ENCODE measurements at places on chromosomes 13 and 19.

- DNase-seq = no peak
Observed at GRCh38 chr13:109381546-109382180, 404.7 kb downstream of the IRS2 start.

DNA sequence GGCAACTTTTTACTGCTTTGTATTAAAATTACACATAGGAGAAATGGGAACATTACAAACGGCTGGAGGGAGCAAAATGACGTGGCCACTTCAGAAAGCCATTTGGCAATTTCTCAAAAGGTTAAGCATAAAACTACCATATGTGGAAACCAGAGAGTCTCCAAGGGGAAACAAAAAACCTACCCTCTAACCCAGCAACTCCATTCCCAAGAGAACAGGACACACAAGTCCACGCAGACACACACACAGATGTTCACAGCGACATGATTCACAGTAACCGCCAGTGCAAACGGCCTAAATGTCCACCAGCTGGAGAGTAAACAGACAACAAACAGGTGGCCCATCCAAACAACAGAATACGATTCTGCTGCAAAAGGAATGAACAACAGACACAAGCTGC is 37.2 kb downstream of the STK24 start:
- no peak for DNase-seq

- no peak for DNase-seq
Observed at GRCh38 chr13:38635030-38635429, 51.8 kb upstream of the FREM2 start.

DNA sequence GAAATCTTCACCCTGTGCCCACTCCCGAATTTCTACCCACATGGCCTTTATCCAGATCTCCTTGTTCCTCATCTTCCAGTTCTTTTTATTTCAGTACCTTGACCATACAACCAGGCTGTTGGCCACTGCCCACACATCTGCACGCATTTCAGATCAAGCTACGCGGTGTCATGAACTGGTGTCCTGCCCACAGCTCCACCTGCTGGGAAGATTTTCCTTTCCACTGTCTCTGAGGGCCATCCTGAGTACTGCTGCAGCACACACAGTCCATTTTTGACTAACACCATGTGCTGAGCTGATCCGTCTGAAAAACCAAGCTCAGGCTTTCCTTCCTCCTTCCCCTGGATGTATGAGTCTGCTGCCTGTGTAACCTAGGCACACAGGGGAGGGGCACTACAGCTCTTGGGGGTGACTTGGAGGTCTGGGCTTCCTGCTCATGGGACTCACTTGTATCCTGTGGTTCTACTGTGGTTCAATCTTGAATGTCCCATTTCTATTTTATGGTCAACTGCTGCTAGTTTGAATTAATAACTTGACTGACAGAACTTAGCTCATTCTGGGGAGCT is 71.9 kb downstream of the WASF3 start:
- peak; percentile 65 for DNase-seq

DNA sequence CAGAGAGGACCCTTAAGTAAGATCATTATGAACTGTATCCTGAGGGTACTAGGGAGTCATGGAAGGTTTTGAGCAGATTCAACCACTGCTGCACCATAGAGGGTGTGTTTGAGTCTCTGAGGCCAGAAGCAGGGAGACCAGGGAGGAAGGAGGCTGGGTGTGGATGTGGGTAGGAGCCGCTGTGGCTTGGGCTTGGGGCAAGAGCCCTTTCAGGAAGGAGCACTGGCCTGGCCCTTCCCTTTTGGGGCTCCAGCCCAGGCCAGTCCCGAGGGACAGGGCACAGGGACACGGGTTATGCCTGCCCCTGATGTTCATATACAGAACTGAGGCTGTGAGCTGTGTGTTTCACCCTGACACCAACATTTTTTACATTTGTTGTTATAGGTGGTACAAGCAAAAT is 7.2 kb downstream of the CIC start:
- no peak for DNase-seq

GRCh38 chr19:46783670-46784069 is 4.7 kb downstream of the SLC1A5 start:
- DNase-seq = no peak

GRCh38 chr13:96696389-96696900 is 297.8 kb downstream of the OXGR1 start:
- no peak for DNase-seq

- DNase-seq = no peak
Observed at GRCh38 chr19:15093001-15093400, 11.0 kb downstream of the OR1I1 start.

DNA sequence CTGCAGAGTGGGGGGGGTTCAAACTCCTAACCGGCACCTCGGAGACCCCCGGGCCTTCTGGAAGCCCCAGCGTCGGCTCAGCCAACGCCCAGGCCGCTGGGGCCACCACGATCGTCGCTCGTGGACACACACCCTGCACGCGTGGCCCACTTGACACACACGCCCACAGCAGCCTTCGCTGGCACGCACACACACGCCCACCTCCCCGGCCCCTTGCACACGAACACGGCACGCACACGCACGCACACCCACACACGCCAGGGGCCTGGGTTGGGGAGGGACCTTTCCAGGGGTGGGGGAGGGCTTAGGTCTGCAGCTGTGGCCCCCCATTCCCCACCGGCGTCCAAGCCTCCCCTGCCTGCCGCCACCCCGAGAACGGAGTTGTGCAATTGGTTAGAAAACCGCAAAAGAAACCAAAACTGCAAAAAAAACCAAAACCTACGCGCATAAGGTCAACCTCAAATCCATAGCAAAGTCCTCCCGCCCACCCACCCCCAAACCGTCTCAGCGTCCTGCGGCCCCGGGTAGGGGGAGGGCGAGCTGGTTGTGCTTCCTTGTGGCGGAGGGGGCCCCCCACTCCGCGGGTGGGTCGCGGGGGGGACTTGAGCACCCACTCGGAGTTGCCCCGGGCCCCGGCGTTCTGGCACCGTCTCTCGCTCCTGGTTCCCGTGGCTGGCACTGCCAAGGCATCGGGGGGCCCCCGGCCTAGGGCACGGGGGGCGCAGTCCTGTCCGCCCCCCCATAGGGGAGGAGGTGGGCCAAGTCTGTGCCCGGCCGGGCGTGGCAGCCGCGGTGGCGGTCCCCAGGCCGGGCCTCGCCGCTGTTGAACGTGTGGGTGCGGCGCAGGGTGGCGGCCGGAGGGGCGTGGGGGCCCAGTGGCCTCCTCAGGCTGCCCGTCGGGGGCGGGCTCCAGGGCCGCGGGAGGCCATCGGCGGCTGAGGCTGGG is 3.3 kb upstream of the LRG1 start:
- DNase-seq = no peak

DNA sequence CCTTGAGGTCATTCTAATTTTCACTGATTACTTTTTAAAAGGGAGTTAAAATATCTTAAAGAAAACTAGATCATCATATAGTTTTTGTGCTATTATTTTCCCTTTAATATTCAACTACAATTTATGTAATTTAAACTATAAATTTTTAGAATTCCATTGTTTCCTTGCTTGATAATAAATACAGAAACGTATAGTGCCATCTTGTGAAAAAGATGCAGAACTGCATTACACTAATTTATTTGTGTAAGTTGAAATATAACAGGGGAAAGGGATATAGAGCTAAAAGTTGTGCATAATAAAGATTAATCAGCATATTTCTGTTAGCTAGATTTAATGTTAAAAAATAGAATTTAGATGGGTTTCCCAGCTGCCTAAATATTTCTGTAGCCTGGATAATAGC is 61.5 kb upstream of the TDRD3 start:
- DNase-seq = no peak

DNA sequence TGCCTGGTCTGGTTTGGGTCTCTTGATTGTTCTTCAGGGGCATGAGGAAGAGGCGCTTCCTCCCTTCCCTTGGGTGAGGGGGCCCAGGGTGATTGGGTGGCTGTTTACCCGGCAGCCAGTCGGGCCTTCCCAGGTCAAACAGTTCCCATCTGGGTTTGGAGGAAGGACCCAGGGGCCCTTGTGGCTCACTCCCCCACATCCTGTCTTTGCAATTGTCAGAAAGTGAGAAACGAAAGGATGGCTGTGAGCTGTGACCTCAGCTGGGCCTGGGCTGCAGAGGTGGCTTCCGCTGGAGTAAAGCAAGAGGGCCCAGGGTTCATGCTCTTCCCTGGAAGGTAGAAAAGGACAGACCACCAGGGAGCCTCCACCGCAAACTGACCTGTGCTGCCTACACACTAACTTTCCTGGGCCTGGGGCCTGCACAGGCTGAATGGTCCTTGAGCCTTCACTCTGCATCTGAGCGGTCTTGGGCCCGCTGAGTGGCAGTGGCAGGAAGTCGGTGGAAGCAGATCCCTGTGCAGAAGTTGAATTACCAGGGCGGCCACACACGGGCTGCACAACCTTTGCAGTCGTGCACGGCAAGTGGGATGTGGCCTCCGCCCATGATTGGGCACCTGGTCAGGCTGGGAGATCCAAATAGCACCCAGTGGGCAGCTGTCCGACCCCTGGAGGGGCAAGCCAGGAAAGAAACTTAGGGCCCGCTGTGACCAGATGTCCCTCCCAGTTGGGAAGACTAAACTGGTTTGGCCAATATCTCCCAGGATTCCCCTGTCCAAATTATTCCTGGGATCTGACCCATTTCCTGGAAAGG is 5.3 kb upstream of the CD79A start:
- DNase-seq = no peak

DNA sequence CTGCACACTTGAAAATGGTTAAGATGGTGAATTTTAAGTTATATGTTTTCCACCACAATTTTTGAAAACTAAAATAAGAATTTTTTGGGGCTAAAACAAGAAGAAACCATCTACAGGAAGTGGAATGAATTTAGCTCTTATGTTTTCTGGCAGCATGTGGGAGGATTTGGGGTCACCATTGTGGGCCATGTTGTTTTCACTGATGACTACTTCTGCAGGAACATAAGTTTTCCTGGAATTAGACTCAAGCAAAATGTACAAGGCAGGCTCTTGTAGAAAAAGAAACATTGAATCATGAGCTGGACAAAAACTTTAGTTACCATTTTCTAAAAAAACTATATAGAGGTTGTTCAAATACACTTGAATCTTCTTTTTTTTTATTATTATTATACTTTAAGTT is 125.3 kb upstream of the C1QTNF9B start:
- no peak for DNase-seq

DNA sequence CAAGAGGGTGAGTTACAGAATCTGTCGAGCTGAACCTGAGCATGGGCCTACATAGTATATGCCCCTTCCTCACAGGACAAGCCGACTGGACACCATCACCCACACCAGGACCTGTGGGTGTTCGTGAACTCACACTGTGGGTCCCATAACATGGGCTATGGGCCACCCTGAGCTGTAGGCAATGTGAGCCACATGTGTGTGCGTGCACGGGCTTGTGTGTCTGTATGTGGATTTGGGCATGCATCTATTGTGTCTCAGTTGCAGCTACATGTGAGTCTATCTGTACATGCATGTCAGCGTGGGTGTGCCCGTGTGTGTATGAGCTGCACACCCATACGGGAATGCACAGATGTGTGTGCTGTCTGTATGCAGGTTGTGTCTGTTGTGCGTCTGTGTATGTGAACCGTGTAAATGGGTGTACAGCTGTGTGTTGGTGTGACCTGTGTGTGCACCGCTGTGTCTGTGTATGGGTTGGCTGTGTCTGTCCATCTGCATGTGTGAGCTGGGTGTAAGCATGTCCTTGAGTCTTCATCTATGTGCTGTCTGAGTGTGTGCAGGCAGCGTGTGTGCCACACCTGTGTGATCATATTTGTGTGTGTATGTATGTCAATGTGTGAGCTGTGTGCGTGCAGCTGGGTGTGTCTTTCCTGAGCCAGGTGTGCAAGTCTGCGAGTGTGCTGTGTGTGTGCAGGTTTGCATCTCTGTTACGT is 1.7 kb downstream of the NOTCH3 start:
- no peak for DNase-seq

GRCh38 chr13:89951341-89951740 is 1396.1 kb upstream of the MIR17HG start:
- DNase-seq = peak; percentile 85

GRCh38 chr19:54482889-54483288 is 9.8 kb upstream of the CDC42EP5 start:
- no peak for DNase-seq

DNA sequence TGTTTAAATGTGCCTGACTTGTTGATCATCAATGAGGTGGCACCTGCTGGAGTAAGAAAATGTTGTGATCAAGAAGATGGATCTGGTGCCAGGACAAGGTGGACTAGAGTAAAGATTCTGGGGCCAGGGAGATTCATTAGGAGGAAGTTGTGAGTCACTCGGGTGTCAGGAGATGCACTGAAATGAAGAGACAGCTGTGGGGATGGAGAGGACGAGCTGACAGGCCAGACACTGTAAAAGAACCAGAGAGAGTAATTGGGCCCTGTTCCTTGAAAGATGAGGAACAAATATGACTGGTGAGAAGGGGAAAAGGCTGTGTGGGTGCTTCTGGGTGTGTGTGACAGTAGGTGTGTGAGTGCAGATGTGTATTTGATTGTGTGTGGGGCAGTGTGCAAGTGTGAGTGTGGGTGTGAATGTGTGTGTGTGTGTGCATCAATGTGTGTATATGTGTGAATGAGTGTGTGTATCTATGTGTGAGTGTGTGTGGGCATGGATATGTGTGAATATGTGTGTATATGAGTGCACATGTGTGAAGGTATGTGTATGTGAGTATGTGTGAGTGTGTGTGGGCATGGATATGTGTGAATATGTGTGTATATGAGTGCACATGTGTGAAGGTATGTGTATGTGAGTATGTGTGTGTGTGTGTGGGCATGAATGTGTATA is 260.5 kb downstream of the RFC3 start:
- DNase-seq = no peak

GRCh38 chr19:12043752-12044422 is 8.4 kb upstream of the ZNF433 start:
- no peak for DNase-seq

DNA sequence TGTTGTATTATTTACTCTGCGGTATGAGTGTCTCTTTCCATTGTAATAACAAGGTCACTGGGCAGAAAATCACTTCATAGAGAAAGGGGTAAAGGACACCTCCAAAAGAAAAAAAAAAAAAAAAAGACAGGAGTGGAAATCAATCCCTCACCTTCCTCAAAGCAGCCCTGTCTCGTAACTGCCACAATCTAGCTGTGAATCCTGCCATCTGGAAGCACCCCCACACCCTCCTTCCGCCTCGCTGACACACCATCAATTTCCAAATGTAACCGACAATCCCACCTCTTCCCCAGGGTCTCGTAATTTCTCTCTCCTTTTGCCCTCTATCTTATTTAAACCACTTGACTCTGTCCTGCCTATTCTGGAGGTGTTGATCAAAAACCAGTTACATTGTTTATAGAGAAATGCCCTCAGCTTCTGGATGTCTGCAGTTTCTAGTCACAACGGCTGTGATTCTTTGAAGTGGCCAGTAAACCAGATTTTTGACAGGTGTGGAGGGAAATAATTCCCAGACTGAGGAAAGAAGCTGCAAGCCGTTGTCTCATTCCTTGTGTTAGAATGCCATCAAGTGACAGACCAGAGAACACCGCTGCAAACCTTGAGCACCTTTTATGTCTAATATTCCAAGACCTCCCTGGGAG is 9.1 kb upstream of the POP4 start:
- peak; percentile 28 for DNase-seq

Measured in WERI-Rb-1 (cell line).